Activated naive CD8-positive, alpha-beta T cell treated with anti-CD3 and anti-CD28 coated beads, Interleukin-2, amount 10 ng/mL, durations not matched to agents 7 days and 5 days (primary cell): ENCODE measurements at places on chromosomes 1 and 21. TPM values are rescaled to one million over a fixed set of nuclear protein-coding genes. Genes with fewer than 3 reads are reported as not detected.
A peak's percentile ranks its signal among the peaks of the same experiment; 100 is the strongest.

Gene LAMTOR2
- total RNA-seq, result 50.9 TPM

Gene PRR9
- not detected for total RNA-seq

Gene JAM2
- 0.33 TPM for total RNA-seq

Gene KAZN
- 1.4 TPM for total RNA-seq

Gene UBL4B
- total RNA-seq, result not detected

Gene RASSF5
- 211 TPM for total RNA-seq

DNA sequence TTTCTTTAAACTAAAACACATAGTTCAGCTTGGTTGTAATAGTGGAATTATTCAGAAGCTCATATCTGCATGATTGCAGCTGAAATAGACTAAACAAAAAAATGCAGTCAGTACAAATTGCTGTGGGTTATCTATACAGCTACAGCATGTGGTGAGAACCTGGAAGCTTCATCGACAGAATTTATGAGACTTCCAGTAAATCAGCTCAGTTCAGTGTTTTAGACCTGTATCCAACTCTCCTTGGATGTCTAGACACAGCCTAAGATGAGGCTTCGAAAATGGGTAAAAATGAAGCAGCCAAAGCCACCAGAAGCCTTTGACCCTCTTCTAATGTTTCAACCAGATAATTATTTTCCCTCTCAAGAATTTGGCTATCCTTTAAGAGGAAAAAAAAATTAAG is 127.1 kb upstream of the C1orf105 start:
- no peaks in the 10 kb centered on the region for H3K27me3 ChIP-seq
- DNase-seq, result no peak
- H3K36me3 ChIP-seq, result no peaks in the 10 kb centered on the region

DNA sequence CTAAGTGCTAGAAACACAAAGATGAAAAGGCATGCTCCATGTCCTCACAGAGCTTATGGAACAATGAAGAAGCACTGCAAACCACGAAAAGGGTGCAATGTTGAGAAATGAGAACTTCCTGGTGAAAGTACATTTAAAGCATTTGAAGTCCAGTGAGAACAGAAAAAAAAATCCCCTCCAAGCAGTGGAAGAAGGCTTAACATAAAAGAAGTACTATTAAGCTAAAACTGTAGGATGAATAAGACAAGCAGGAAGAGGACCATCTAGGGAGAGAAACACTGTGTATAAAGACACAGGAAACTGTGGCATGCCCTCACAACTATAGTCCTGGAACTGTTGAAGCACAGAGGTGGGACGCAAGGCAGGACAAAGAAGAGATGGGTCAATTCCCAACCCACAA is 10.0 kb downstream of the TP53BP2 start:
- H3K27me3 ChIP-seq, result no peaks in the 10 kb centered on the region
- H3K4me3 ChIP-seq, result no peak overlapping the region
- H3K27ac ChIP-seq, result no peak overlapping the region
- H3K4me1 ChIP-seq, result peaks cover 26% of the 10 kb centered on the region

- H3K27me3 ChIP-seq, result peaks cover 2% of the 10 kb centered on the region
- no peaks in the 10 kb centered on the region for H3K36me3 ChIP-seq
- H3K4me1 ChIP-seq, result peaks cover 15% of the 10 kb centered on the region
Observed at GRCh38 chr1:212457740-212458338, 25.1 kb downstream of the NENF start.

- H3K27me3 ChIP-seq, result no peaks in the 10 kb centered on the region
- H3K36me3 ChIP-seq, result peaks cover 27% of the 10 kb centered on the region
- no peak overlapping the region for H3K27ac ChIP-seq
- no peak for DNase-seq
- no peak overlapping the region for H3K4me3 ChIP-seq
Observed at GRCh38 chr1:40090652-40091355, 6.2 kb downstream of the PPT1 start.

- H3K27me3 ChIP-seq, result no peaks in the 10 kb centered on the region
- no peak for DNase-seq
- no peak overlapping the region for H3K27ac ChIP-seq
- no peak overlapping the region for H3K4me3 ChIP-seq
Observed at GRCh38 chr1:178796013-178796412, 71.0 kb downstream of the RALGPS2 start.

- peaks cover 8% of the 10 kb centered on the region for H3K4me1 ChIP-seq
- H3K4me3 ChIP-seq, result no peak overlapping the region
- H3K27me3 ChIP-seq, result peaks cover 10% of the 10 kb centered on the region
Observed at GRCh38 chr1:245440922-245441321, 286.1 kb downstream of the KIF26B start.

- no peak overlapping the region for H3K27ac ChIP-seq
- no peak overlapping the region for H3K4me3 ChIP-seq
- no peak for DNase-seq
- H3K27me3 ChIP-seq, result peaks cover 16% of the 10 kb centered on the region
Observed at GRCh38 chr1:214367841-214368240, 86.9 kb downstream of the SMYD2 start.

- H3K27me3 ChIP-seq, result no peaks in the 10 kb centered on the region
- no peaks in the 10 kb centered on the region for H3K36me3 ChIP-seq
- H3K4me1 ChIP-seq, result no peaks in the 10 kb centered on the region
- H3K4me3 ChIP-seq, result no peak overlapping the region
Observed at GRCh38 chr1:35857830-35858229, 25.2 kb upstream of the AGO1 start.

- H3K27ac ChIP-seq, result no peak overlapping the region
- DNase-seq, result no peak
- H3K4me1 ChIP-seq, result no peaks in the 10 kb centered on the region
- peaks cover 8% of the 10 kb centered on the region for H3K36me3 ChIP-seq
- no peak overlapping the region for H3K4me3 ChIP-seq
Observed at GRCh38 chr1:19232524-19232846, 18.8 kb downstream of the EMC1 start.

DNA sequence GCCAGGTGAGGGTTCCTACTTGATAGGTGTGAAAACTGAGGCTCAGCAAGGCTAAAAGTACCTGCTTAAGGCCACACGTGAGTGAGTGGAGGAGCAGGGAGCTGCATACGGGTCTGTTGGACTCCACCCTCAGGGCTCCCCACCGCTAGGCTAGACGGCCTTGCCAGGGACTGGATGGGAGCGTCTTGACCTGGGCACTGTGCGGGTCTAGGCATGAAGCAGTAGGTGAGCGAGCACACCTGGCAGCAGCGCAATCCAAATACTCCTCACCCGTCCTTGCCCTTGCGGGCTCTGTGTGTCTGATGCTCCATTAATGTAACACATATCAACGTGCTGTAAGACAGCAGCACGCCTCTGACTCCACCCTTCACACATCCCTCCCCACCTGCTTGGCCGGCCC is 94.0 kb downstream of the LACTBL1 start:
- DNase-seq, result no peak
- H3K36me3 ChIP-seq, result no peaks in the 10 kb centered on the region
- no peak overlapping the region for H3K4me3 ChIP-seq

DNA sequence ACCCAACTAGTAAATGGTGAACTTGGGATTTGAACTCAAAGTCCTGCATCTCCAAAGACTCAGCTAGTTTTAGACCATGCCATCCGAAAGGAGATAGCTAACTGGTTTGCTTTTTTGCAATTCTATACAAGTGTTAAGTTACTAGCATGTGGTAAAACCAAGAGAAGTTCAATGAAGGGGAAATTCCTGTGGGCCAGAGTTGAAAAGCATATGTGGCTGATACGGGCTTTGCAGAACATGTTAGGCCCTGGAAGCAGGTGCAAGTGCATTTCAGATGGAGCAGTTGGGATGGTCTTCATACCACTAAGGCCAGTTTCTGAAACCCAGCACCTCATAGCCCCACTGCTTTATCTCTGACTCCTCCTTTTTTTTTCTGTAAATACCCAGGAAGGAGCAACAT is 620.9 kb downstream of the PLPP3 start:
- H3K4me3 ChIP-seq, result no peak overlapping the region
- H3K4me1 ChIP-seq, result no peaks in the 10 kb centered on the region
- H3K27me3 ChIP-seq, result peaks cover 2% of the 10 kb centered on the region
- DNase-seq, result no peak
- no peaks in the 10 kb centered on the region for H3K36me3 ChIP-seq

DNA sequence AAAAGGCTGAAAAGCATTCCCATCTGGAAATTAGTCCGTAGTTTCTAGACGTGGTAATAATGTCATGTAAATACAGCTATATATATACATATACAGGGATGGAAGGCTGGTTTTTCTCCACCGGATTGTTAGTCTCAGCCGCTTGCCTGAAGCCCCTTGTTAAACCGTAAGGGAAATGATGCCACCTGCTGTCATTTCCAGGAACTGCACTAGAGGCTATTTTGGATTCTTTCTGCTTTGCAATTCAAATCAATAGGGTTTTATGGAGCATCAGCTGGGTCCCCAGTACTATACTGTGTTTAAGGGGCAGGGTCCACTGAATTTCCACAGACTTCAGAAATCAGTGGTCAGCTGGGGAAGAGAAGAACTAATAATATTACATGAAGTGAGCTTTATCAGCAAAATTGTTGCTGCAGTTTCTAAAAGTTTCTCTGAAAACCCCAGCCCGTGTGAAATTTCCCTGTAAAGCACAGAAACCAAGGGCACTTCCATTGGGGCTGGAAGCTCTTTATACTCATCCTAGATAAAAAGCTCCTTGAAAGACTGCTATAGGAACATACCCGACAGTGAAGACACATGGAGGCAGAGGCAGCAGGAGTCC is 33.8 kb upstream of the MPZL1 start:
- peak; percentile 43 for DNase-seq
- H3K36me3 ChIP-seq, result peaks cover 29% of the 10 kb centered on the region
- peak overlapping the region; percentile 40 for H3K27ac ChIP-seq

DNA sequence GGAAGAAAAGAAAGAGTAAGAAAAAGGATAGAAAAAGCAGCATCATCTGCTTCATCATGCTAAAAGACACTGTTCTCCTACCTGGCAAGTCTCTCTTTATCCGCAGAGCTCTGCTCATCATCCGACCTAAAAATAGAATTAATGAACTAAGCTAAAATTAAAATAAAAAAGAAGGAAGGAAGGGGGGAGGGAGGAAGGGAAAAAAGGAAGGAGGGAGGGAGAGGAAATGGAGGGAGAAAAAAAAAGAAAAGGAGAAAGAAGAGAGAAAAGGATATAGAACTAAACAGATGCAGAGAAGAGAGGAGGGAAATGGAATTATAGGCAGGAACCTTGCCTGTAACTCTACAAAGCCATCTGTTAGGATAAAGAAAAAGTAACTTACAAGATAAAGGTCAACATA is 34.1 kb downstream of the ARNT start:
- peaks cover 42% of the 10 kb centered on the region for H3K4me1 ChIP-seq
- peak overlapping the region; percentile 68 for H3K4me3 ChIP-seq
- no peak for DNase-seq
- no peaks in the 10 kb centered on the region for H3K27me3 ChIP-seq
- peaks cover 42% of the 10 kb centered on the region for H3K36me3 ChIP-seq

- no peaks in the 10 kb centered on the region for H3K36me3 ChIP-seq
- no peak overlapping the region for H3K4me3 ChIP-seq
- no peak for DNase-seq
- peaks cover 7% of the 10 kb centered on the region for H3K4me1 ChIP-seq
Observed at GRCh38 chr21:43295066-43295958, 126.5 kb downstream of the CRYAA start.

GRCh38 chr1:212110617-212111016 is 75.1 kb downstream of the DTL start:
- H3K27me3 ChIP-seq, result no peaks in the 10 kb centered on the region
- peaks cover 7% of the 10 kb centered on the region for H3K36me3 ChIP-seq
- no peak overlapping the region for H3K27ac ChIP-seq
- no peak for DNase-seq
- H3K4me3 ChIP-seq, result no peak overlapping the region
- peaks cover 8% of the 10 kb centered on the region for H3K4me1 ChIP-seq

- H3K27ac ChIP-seq, result no peak overlapping the region
- DNase-seq, result no peak
- no peak overlapping the region for H3K4me3 ChIP-seq
- H3K36me3 ChIP-seq, result no peaks in the 10 kb centered on the region
- no peaks in the 10 kb centered on the region for H3K4me1 ChIP-seq
Observed at GRCh38 chr1:156073740-156074139, 8.5 kb downstream of the MEX3A start.

GRCh38 chr1:193019442-193020026 is 39.6 kb downstream of the UCHL5 start:
- H3K27me3 ChIP-seq, result no peaks in the 10 kb centered on the region
- H3K4me1 ChIP-seq, result no peaks in the 10 kb centered on the region
- DNase-seq, result no peak

DNA sequence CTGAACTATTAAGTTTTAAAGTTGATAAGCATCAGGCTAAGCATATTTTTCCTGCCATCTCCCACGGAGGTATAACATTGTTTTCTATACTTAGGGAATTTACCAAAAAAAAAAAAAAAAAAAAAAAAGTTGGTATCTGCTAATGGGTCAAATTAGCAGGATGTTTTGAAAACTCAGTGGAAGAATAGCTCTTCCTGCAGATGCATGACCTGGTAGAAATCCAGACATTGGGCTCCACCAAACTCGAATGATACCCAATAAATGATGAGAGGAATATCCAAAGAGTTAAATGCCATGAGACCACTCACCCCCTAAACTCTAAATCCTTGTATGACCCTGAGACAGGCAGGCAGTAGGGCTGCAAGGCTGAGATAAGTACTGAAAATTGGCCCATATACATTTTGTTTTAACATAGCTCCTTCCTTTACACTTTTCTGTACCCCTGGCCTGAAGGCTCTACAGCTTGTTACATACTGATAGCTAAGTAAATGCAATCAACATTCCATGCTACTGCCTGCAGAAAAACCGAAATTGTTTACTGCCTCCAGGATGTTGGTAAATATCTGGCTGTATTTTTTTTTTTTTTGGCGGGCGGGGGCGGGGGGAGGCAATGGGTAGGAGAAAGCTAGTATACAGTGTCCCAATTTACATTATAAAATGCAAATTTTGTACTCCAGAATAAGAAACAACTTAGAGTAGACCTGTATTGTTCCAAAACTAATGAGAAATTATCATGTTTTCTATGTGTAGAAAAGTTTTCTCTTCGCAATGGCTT is 57.6 kb downstream of the NFIA start:
- peaks cover 4% of the 10 kb centered on the region for H3K27me3 ChIP-seq
- DNase-seq, result no peak
- no peak overlapping the region for H3K4me3 ChIP-seq
- no peaks in the 10 kb centered on the region for H3K4me1 ChIP-seq
- no peaks in the 10 kb centered on the region for H3K36me3 ChIP-seq

GRCh38 chr1:237672748-237673147 is 218.0 kb downstream of the ZP4 start:
- DNase-seq, result no peak
- H3K27ac ChIP-seq, result no peak overlapping the region
- no peak overlapping the region for H3K4me3 ChIP-seq

GRCh38 chr1:162250004-162250730 is 126.5 kb downstream of the SPATA46 start:
- H3K27ac ChIP-seq, result no peak overlapping the region
